ENCODE measurements at places on chromosomes 13 and 19. TPM values are rescaled to one million over a fixed set of nuclear protein-coding genes. Genes with fewer than 3 reads are reported as not detected.

DNA sequence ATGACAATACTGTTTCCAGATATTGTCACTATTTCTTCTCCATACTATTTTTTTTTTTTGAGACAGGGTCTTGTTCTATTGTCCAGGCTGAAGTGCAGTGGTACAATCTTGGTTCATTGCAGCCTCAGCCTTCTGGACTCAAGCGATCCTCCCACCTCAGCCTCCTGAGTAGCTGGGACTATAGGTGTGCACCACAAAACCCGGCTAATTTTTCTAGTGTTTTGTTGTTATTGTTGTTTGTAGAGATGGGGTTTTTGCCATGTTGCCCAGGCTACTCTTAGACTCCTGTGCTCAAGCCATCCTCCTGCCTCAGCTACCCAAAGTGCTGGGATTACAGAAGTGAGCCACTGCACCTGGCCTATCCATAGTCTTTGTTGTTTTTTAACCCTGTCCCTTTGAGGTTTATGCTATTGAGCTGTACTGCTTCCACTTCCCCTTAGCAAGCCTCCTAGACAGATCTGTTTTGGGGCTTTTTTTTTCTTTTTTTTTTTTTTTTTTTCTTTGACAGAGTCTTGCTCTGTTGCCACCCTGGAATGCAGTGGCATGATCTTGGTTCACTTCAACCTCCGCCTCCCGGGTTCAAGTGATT lies 27.6 kb upstream of the MAP3K10 start:
- peak; percentile 27 for DNase-seq
- H3K4me1 ChIP-seq, result no peaks in the 10 kb centered on the region
- no peaks in the 10 kb centered on the region for H3K36me3 ChIP-seq

- no peak for DNase-seq
- no peaks in the 10 kb centered on the region for H3K4me1 ChIP-seq
- no peak overlapping the region for H3K27ac ChIP-seq
- no peak overlapping the region for H3K4me3 ChIP-seq
- no peaks in the 10 kb centered on the region for H3K27me3 ChIP-seq
Measured at GRCh38 chr13:81197966-81198365, 857.0 kb upstream of the SPRY2 start.

GRCh38 chr13:28494778-28495537 lies at the start of gene FLT1:
Gene FLT1 (minus strand): TSS chr13:28495128. CDS start chr13:28494843, 285 bp downstream.
- H3K27me3 ChIP-seq, result peaks cover 52% of the 10 kb centered on the region
- H3K4me1 ChIP-seq, result no peaks in the 10 kb centered on the region
- H3K36me3 ChIP-seq, result no peaks in the 10 kb centered on the region
- peak within 1 kb of the TSS; percentile 26 for H3K4me3 ChIP-seq
- DNase-seq, result peak; percentile 43
- peak within 1 kb of the TSS; percentile 83 for H3K27ac ChIP-seq

GRCh38 chr19:53882391-53883050 lies 524 bp downstream of the PRKCG start:
- no peak overlapping the region for H3K4me3 ChIP-seq
- no peak for DNase-seq
- no peaks in the 10 kb centered on the region for H3K36me3 ChIP-seq
- H3K27ac ChIP-seq, result no peak overlapping the region
- H3K27me3 ChIP-seq, result peaks cover 26% of the 10 kb centered on the region

The ZNF573 gene
- polyA plus RNA-seq, result 1.5 TPM

- DNase-seq, result no peak
- H3K27me3 ChIP-seq, result no peaks in the 10 kb centered on the region
- peak overlapping the region; percentile 64 for H3K4me3 ChIP-seq
Measured at GRCh38 chr13:45464141-45464686, 525 bp upstream of the COG3 start.

DNA sequence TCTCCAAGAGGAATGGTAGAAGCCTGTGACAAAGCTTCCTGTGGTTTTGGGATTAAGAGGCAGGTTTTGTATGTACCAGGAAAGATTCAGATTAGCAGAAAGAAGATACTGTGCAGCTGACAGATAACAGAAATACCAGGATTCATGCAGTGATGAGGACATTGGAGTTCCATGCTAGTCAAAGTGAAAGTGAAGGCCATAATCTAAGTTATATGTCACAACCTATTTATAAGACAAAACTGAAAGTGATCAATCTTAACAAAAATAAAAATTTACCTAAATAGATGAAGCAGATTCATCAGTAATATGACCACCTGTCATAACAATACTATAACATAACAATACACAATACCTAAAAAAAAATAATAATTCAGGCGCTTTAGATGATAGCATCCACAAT lies 1305.2 kb upstream of the PCDH9 start:
- H3K36me3 ChIP-seq, result no peaks in the 10 kb centered on the region
- DNase-seq, result no peak
- H3K4me1 ChIP-seq, result no peaks in the 10 kb centered on the region
- H3K4me3 ChIP-seq, result no peak overlapping the region
- no peaks in the 10 kb centered on the region for H3K27me3 ChIP-seq

GRCh38 chr13:52899206-52899605 lies 50.8 kb upstream of the PCDH8 start:
- H3K27ac ChIP-seq, result no peak overlapping the region
- no peaks in the 10 kb centered on the region for H3K27me3 ChIP-seq
- DNase-seq, result no peak
- H3K36me3 ChIP-seq, result no peaks in the 10 kb centered on the region
- H3K4me3 ChIP-seq, result no peak overlapping the region

- no peaks in the 10 kb centered on the region for H3K4me1 ChIP-seq
- H3K27ac ChIP-seq, result no peak overlapping the region
- no peak overlapping the region for H3K4me3 ChIP-seq
- H3K36me3 ChIP-seq, result no peaks in the 10 kb centered on the region
- DNase-seq, result peak; percentile 34
Measured at GRCh38 chr13:29210676-29211075, 384.8 kb downstream of the SLC7A1 start.

GRCh38 chr13:75316427-75316826 lies 165.5 kb downstream of the TBC1D4 start:
- H3K36me3 ChIP-seq, result peaks cover 6% of the 10 kb centered on the region
- H3K4me1 ChIP-seq, result no peaks in the 10 kb centered on the region
- no peak overlapping the region for H3K4me3 ChIP-seq
- H3K27ac ChIP-seq, result no peak overlapping the region
- DNase-seq, result no peak
- H3K27me3 ChIP-seq, result no peaks in the 10 kb centered on the region

The DNAAF3 gene
- 5.1 TPM for polyA plus RNA-seq

GRCh38 chr19:46861691-46862502 lies 1.1 kb downstream of the ARHGAP35 start:
- DNase-seq, result peak; percentile 33
- no peaks in the 10 kb centered on the region for H3K36me3 ChIP-seq
- H3K27ac ChIP-seq, result peak overlapping the region; percentile 58
- peak overlapping the region; percentile 94 for H3K4me3 ChIP-seq
- H3K27me3 ChIP-seq, result no peaks in the 10 kb centered on the region

The PODNL1 gene
- polyA plus RNA-seq, result not detected

DNA sequence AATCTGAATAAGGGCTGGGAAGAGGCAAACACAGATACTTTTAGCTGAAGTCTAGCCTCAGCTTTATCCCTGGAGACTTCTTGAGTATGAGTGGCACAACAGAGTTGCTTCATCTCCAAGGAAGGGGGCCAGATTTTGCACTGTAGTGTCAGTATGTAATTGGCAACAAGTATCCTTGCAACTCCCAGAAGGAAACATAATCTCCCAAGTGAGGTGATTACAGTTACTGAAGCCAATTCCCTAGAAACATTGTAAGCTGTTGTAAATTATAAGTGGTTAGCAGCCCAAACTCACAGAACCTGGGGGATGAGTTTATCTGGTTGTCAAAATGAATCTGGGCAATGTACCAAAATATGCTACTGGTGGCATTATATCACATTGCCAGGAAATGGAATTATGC lies 2065.7 kb upstream of the PCDH20 start:
- no peaks in the 10 kb centered on the region for H3K36me3 ChIP-seq
- H3K27ac ChIP-seq, result no peak overlapping the region
- no peaks in the 10 kb centered on the region for H3K27me3 ChIP-seq
- H3K4me1 ChIP-seq, result no peaks in the 10 kb centered on the region
- peak; percentile 19 for DNase-seq

- H3K36me3 ChIP-seq, result no peaks in the 10 kb centered on the region
- H3K4me3 ChIP-seq, result no peak overlapping the region
- H3K27ac ChIP-seq, result no peak overlapping the region
- no peaks in the 10 kb centered on the region for H3K4me1 ChIP-seq
- DNase-seq, result no peak
Measured at GRCh38 chr13:101035119-101035620, 360.6 kb upstream of the TMTC4 start.

The ZNF816 gene
- polyA plus RNA-seq, result 4.4 TPM

The DAND5 gene
- polyA plus RNA-seq, result not detected

The ZNF99 gene
- 0.13 TPM for polyA plus RNA-seq

- no peaks in the 10 kb centered on the region for H3K36me3 ChIP-seq
- H3K4me1 ChIP-seq, result no peaks in the 10 kb centered on the region
- no peak overlapping the region for H3K27ac ChIP-seq
- H3K4me3 ChIP-seq, result no peak overlapping the region
Measured at GRCh38 chr13:30027569-30028455, 177.4 kb upstream of the UBL3 start.

DNA sequence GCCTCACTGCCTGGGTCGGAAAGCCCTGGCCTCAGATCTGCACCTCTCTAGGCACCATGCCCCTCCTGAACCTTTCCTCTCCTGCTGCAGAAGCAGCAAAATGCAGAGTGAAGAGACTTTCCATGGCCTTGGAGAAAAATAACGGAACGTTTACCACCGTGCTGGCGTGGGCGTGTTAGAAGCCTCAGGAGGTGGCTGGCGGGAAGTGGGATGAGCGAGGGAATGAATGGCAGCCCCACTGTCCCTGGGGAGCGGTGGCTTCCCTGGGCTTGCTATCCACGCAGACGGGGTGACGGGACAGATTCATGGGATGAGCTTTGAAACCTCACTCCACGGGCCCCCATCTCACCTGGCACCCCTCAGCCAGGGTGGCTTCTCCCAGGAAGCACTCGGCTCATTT lies 4.3 kb downstream of the TEX29 start:
- H3K27ac ChIP-seq, result no peak overlapping the region
- H3K27me3 ChIP-seq, result no peaks in the 10 kb centered on the region
- H3K4me3 ChIP-seq, result no peak overlapping the region
- no peak for DNase-seq
- H3K36me3 ChIP-seq, result no peaks in the 10 kb centered on the region

The TRPC4 gene
- 0.62 TPM for polyA plus RNA-seq

DNA sequence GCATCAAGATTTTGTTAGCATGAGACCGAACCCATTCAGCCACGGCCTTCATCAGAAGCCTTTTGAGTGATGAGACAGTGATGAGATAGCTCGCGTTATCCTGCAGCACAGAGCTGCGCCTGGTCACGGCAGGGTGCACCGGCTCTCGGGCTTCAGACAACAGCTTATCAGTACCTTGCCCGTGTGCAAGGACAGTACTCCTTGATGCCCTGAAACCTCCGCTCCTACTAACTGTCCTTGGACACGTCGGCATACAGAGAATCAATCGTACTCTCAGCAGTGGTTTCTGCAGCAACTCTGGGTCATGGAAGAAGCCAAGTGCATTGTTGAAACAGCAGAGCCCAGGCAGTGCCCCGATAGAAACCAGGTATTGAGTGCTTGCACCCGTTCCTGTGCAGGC lies 40.7 kb downstream of the IRS2 start:
- H3K27ac ChIP-seq, result no peak overlapping the region
- DNase-seq, result no peak
- H3K4me1 ChIP-seq, result peaks cover 4% of the 10 kb centered on the region

DNA sequence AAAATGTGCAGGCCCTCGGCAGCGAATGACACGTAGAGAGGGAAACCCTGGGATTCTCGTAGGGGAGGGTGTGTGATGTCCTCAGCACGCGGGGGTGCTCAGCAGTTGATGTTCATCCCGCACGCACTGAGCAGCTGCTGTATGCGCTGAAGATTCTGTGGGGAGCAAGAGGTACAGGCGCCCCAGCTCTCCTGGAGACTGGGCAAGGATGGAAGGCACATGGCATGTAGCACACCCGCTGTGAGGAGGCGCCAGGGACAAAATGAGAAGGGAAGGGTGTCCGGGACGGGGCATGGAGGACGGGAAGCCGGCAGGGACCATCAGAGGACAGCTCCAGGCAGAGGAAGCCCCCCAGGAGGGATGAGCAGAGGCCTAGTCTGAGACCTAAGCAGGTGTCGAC lies 15.4 kb downstream of the ATP11A start:
- no peaks in the 10 kb centered on the region for H3K27me3 ChIP-seq
- H3K4me3 ChIP-seq, result no peak overlapping the region
- H3K4me1 ChIP-seq, result peaks cover 5% of the 10 kb centered on the region
- no peaks in the 10 kb centered on the region for H3K36me3 ChIP-seq
- DNase-seq, result peak; percentile 49

DNA sequence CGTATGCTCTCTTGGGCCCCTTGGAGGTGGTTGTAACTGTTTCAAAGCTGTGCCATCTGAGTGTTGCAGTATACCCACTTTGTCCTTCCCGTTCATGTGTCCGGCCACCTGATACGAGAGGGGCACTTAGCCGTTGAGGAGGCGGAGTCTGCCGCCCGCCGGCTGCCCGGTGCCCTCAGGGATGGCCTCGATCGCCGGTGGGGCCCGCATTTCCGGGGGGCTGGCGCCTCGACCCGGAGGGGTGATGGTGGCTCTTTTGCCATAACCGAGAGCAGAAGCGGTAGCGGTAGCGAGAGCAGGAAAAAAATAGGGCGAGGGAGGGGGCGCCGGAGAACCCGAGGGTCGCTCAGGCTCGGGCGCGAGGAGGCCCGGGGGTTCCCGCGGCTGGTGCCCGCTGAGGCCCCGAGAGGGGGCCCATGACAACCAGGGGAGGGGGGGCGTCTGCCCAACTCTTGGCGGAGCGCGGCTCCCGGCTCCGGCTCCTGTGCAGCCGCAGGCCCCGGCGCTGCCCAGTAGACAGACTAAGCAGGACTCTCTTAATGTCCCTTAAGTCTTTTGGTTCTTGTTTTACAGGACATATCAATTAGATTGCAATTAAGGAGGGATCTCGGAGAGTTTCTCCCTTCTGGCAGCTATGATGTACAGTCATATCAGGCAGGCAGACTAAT lies 342.7 kb upstream of the SGCG start:
- no peaks in the 10 kb centered on the region for H3K4me1 ChIP-seq
- no peak overlapping the region for H3K27ac ChIP-seq
- DNase-seq, result peak; percentile 31
- H3K27me3 ChIP-seq, result no peaks in the 10 kb centered on the region

DNA sequence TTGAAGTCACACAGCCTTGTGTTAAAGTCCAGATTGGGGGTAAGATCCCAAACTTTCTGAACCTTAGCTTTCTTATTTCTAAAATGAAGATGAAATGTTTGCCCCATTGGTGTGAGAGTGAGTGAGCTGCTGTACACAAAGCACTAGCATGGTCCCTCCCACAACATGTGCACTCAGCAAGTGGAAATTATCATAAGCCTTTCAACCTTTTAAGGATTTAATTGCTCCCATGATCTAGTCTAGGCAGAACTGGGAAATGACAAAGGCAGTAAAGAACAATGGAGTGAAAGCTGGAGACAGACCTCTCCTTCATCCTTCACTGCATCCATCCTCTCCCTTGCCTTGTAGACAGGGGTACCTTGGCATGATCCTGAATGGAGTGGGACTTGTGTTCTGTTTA lies 76.0 kb upstream of the GPR12 start:
- H3K4me3 ChIP-seq, result no peak overlapping the region
- H3K27me3 ChIP-seq, result no peaks in the 10 kb centered on the region
- no peaks in the 10 kb centered on the region for H3K4me1 ChIP-seq

GRCh38 chr19:40740747-40741146 lies 9.5 kb downstream of the ACTMAP start:
- no peaks in the 10 kb centered on the region for H3K27me3 ChIP-seq
- H3K4me1 ChIP-seq, result no peaks in the 10 kb centered on the region
- no peak for DNase-seq
- H3K27ac ChIP-seq, result no peak overlapping the region

The PBX4 gene
- 3.9 TPM for polyA plus RNA-seq
